ENCODE measurements at places on chromosomes 5 and 9.

DNA sequence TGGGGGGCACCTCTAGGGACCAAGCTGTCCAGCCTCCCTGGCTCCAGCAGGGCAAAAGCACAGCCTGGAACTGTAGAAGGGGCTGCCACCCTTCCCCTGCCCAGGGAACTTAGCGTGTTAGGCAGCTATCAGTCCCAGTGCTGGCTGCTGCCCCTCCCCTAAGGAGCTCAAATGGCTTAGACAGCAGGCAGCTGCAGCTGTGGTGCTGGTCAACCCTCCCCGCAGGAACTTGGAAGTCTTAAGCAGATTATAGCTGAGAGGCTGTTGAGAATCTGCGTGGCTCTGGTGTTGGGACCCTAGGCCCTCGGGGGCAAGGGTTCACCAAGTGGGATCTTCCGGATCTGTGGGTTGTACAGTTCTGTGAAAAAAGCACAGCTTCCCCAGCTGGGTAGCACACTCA is 536.5 kb upstream of the CDH10 start:
- DNase-seq: no peak

GRCh38 chr5:16418471-16418922 is 47.1 kb downstream of the ZNF622 start:
- DNase-seq: no peak

DNA sequence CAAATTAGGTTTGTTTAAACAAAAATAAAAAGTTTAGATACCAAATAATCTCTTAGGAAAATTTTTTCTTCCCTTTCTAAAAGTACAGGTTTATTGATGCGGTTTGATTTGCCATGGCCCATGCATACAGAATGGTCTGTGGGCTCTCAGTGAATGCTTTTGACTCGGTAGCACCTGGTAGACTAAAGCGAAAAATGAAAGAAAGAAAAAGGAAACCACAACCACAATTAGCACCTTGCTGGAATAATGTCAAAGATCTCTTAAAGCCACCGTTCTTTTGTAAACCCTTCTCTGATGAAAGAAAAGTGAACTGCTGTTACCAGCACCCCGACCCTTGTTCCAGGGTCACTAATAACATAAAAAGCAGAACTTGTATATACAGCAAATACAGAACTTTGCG is 157.9 kb downstream of the NFIB start:
- DNase-seq: no peak

DNA sequence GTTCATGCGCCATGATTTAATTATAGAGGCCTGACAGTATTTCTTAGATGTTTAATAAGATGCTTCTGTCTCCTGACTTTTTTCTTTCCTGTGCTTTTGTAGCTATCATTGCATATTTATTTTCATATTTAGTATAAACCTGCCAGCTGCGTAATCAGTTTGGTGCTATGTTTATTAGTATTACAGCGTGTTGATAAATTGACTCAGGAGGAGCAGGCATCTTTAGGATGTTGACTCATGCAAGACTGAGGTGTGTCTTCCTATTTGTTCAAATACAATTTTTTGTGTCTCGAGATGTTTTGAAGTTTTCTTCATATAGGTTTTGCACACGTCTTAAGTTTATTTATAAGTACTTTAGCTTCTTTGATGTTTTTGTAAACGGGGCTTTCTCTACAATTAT is 35.9 kb upstream of the EXOC3 start:
- DNase-seq: no peak

DNA sequence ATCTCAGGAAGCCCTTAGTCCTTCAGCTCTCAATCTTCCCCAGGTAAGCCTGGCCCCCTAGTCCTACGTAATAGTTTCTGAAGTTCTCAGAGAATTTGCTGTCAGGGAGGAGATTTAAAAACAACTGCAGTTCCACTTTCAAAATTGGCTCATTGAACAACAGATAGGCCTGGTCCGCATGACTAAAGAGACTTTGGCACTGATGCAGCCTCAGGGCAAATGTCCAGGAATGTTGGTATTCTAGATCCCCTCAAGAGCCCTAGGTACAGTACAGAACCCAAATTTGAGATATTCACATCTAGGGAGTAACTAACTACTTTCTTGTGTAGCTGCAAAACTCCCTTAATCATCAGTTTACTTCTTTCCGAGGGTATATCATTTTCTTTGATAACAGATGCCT is 162.8 kb downstream of the GABRG2 start:
- no peak for DNase-seq

DNA sequence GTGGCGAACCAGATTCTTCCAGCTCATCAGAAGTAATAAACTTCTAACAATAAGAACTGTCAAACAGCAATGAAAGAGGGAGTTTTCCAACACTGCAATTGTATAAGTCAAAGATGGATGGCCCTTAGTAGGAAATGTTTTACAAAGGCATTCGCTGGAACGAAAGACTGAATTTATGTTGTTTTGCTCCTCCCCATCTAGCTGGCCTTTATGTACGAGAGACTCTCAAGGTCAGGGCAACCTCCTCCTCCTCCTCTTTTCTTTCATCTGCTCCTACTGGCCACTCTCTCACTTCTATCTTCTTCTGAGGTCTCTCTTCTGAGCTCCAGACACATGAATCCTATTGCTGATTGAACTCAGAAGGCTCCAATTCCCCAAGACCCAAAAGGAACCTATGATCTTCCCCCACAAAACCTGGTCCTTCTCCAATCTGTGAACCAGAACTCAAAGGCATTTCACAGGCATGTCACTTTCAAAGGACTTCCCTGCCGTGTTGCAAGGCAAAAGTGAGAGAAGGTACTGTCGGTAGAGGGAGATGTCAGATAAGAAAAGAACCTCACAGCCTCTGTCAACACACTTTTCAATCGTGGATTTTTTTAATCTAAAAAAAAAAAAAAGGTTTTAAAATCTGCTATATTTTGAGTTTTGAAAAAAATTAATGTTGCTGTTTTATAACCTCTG is 28.5 kb upstream of the PUM3 start:
- DNase-seq: no peak

DNA sequence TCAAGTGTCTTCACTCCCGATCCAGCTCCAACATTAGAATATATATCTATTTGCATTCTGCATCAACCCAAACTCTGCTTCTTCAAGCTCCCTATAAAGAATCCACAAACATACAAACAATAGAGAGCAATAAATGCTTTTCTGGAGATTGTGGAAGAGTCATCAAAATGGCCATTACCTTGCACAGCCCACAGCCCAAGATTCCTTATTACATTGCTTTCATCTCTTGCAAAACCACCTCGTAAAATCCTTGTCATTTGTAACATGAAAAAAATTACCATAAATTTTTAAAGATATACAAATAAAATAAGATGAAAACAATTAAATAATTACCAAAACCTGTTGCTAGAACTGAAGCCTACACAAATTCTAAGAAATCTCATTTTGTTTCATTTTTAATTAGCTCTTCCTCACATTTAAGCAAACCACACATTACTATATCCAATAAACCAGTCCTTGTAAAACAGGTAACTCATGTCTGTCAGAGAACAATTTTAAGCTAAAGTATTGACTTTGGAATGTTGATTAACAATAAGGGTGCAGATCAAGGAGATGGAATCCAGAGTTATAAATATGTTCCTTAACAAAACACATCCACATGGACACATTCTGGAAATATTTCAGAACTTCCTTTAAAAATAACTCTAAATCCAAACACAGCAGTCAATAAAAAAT is 7.1 kb downstream of the SPINK9 start:
- no peak for DNase-seq

GRCh38 chr5:95241635-95242034 is 43.3 kb downstream of the MCTP1 start:
- DNase-seq: no peak

- no peak for DNase-seq
Measured at GRCh38 chr9:94767331-94768072, 41.0 kb downstream of the AOPEP start.

GRCh38 chr5:132751444-132751843 is 4.2 kb downstream of the CCNI2 start:
- DNase-seq: peak; percentile 24

DNA sequence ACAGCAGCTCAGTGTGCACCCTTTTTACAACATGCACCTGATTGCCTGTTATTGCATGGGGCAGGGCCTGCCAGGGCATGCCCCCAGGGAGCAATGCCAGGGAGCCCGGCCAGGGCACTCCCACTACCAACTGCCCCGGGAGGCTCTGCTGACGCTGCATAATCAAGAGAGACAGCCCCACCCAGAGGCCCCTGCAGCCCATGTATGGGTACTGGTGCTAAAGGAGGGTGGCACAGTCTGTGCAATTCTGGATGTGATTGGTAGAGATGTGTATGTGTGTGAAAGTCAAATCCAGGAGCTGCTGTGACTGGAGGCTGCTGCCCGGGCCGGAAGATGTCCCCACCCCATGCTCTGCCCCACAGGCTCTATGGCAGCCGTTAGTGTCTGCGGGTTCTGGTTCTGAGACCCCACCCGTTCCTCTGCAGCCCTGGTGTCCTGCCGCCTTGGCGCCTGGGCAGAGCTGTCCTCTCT is 3.9 kb upstream of the NEURL1B start:
- no peak for DNase-seq

GRCh38 chr5:55305345-55305744 is 2.1 kb downstream of the DHX29 start:
- DNase-seq: no peak

GRCh38 chr5:158126442-158127405 is 267.8 kb upstream of the CLINT1 start:
- DNase-seq: no peak

DNA sequence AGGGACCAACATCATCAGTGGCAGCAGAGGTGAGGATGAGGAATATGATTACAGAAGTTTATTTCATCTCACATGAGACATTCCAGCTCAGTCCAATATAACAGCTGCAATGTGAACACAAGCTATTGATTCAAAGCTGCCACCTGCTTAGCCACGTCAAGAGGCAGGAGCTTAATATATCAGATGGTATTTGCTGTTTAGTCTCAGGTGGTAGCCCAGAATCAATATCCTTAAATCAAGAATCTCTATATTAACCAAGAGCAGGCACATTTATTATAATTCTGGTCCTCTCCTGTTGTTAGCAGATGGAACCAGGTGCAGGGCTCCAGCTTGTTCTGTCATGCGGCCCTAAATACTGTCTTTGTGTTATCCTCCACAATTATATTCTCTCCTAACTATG is 431.6 kb downstream of the ICE1 start:
- DNase-seq: no peak

DNA sequence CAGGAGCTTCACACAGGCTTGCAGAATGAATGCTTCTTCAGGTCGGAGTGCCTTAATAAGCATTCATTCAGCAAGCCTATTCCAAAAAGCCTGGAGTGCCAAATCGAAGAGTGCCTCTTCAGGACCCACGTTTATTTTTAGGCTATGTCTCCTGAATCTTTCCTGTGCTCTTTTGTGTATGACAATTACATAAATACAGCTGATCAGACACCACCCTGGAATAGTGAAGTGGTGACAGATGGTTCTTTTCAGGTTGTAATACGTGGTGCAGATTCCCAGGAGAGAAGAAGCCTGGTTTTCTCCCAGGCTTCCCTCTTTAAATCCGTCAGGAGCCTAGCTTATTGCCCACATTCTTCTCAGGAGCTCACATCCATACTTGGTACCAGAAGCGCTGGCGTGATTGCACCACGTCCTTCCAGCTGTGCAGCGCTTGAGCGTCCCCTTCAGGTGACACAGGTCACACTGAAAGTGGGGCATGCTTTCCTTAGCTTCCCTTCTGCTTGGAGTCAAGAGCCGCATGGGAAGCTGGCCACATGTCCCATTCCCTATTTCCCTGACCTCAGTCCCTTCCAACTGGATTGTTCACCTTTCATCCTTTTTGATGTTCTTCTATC is 123.1 kb downstream of the ADCY2 start:
- no peak for DNase-seq

DNA sequence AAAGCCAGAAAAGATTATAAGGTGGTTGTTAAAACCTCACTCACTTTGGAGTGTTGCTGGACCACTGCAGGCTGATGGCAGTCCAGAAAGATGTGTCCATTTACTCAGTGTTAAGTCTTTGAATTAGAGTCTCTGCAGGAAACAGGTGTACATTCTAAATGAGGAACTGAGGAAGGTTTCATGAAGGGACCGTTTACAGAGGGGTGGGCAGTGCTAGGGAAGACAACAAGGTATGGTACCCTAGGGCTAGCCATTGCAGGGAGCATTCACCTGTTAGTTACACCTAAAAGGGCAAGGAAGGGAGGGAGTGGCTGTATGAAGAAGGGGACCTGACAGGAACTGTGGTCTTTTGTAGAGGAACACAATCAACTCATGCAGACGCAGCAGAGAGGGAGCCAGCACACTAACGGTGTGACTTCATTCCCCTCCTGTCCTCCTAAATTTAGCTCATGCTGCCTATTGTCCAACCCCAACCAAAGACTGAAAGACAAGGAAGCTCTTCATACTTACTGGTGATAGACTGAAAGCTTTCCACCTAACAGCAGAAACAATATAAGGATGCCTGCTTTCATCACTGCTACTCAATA is 32.2 kb upstream of the PAX5 start:
- DNase-seq: no peak

DNA sequence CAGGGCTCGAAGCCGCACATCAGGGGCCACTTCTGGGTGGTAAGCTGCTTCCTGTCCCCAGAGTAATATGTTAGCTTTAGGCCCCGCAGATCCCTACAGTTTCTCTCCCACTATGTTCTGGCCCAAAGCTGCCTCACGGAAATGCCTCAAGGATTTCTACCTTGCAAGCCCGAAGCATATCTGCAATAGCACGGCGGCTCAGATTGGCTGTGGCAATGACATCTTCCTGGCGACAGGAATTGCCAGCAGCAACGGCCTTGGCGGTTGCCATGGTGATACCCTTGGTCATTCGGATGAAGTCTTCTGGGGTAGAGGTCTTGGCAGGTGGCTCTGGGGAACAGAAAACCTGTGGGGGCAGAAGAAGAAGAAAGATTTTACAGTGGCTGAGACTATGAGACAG is 10.3 kb upstream of the TPM2 start:
- DNase-seq: no peak

- no peak for DNase-seq
Measured at GRCh38 chr5:67528953-67529352, 332.4 kb upstream of the CD180 start.

- DNase-seq: no peak
Measured at GRCh38 chr5:117888688-117889087, 1099.7 kb downstream of the DTWD2 start.

DNA sequence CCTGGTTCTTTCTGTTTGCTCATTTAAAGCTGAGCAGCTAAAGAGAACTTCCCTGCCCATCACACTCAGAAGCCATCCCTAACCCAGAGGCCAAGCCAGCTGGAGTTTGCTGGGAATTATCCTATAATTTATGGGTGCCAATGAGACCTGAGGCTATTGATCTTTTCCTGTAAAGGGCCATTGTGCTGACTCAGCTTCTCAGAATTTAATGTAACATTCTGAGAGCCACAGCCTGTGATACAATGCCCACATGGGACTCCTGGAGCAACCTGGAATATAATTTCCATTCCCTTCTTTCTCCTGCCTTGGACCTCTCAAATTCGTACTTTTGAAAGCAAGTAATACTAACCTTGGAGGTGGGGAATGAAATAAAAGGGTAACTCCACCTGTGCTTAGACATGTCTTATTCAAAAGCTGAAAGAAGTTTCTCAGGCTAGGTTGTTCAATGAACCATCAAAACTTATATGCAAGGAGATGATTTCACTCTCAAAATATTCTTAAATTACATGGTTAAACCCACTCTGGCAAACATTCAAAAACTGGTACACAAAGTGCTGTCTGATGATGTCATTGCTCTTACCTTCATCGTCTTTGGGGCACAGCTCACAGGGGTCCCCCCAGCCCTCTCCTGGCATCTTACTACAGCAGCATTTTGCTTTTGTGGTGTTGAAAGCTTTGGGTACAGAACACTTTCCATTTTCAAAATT is 206.7 kb downstream of the SLC12A2 start:
- no peak for DNase-seq
